ENCODE measurements at places on chromosomes 11 and 22. TPM values are rescaled to one million over a fixed set of nuclear protein-coding genes. Genes with fewer than 3 reads are reported as not detected.

GRCh38 chr22:30386608-30386959, 627 bp downstream of the RNF215 start:
- DNase-seq: no peak

DNA sequence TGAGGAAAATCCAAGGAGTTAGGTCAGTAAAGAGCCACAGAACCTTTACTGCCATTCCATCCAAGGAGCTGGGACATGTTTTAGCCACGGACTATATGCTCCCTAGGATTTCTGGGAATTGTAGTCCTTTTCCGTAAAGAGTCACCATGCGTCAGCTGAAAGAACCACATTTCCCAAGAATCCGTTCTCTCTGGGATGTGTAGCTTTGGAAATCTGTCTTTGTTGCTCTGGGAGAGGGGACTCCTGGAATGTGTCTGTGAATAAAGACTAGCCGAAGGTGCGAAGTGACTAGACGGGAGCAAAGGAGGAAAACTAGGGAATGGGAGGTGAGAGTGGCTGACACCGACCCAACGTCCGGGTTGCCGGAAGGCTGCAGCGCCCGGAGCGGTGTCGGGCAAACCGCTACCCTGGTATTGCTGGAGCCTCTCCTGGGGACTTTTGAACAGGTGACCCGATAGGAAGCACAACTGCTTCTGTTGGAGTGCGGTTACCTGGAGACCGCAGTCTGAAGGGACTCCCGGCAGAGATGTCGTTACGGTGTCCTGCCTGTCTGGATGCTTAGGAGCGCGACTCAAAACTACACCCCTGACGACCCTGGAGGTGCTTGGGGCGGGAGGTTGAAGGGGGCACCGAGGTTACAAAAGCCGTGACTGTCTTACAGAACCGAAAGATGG, at the start of gene IFTAP:
TSS of gene IFTAP (plus strand) at position 187 of the 674 bp plus-strand sequence. CDS start 15,602 bp downstream, outside the sequence.
- DNase-seq: peak; percentile 71

DNA sequence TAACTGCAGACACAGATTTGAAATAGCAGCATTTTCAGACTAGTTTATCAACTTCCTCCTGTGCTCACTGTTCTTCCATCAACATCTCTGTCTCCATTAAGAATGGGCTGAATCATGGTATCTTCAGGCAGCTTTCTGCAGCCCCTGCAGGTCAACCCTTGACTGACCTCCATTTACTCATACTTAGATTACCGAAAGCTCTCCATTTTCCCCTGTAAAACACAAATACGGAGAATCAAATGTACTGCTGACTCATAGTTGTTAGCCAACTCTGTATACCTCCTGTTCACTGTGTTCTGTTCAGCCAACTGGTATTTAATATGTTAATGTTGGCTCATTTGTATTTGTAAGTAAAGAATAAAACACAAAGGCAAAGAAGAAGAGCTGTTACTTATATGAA, 364.0 kb downstream of the CASP12 start:
- DNase-seq: peak; percentile 6

GRCh38 chr11:46291441-46292150, 14.1 kb downstream of the CREB3L1 start:
- DNase-seq: peak; percentile 68

GRCh38 chr11:102318469-102318868, 1.2 kb downstream of the BIRC3 start:
- DNase-seq: no peak

- DNase-seq: peak; percentile 81
Measured at GRCh38 chr11:64571410-64572091, 19.5 kb upstream of the SLC22A12 start.

- no peak for DNase-seq
Measured at GRCh38 chr11:17406818-17407149, 18.3 kb upstream of the KCNJ11 start.

The NNMT gene
- not detected for total RNA-seq

GRCh38 chr11:125069796-125070195, 6.7 kb downstream of the SLC37A2 start:
- no peak for DNase-seq

DNA sequence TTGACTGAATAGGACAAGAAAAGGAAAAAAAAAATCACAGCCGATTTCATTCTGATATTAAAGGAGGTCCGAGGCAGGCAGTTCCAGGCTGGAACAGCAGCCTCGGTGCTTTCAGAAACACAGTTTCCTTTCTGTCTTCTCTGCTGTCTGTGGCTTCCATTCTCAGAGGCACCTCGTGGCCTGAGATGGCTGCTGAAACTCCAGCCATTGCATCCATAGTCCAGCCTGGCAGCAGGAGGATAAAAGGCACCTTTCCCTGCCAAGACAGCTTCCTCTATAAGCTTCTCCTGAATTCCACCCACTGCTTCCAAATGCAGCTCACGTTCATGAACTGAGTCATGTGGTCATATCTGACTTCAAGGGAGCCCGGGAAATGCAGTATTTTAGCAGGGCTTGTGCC, 390.5 kb downstream of the TBC1D22A start:
- DNase-seq: no peak

The PRSS23 gene
- total RNA-seq: 2.7 TPM

The TSKU gene
- total RNA-seq: 53.3 TPM

DNA sequence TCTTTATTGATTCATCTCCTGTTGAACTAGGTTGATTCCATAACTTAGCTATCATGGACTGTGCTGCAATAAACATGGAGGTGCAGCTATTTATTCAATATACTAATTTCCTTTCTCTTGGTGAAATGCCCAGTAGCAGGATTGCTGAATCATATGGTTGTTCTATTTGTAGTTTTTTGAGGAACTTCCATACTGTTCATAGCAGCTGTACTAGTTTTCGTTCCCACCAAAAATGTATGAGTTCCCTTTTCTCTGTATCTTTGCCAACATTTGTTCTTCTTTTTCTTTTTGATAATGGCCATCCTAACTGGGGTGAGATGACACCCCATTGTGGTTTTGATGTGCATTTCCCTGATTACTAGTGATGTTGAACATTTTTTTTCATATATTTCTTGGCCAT, 87.2 kb upstream of the NAV2 start:
- no peak for DNase-seq

The DEUP1 gene
- total RNA-seq: not detected

- DNase-seq: no peak
Measured at GRCh38 chr11:5368502-5369043, 15.0 kb upstream of the OR51M1 start.

- DNase-seq: peak; percentile 99
Measured at GRCh38 chr11:68127714-68128681, 6.8 kb upstream of the CHKA start.

The RBM7 gene
- 30.0 TPM for total RNA-seq

The MS4A6A gene
- total RNA-seq: not detected

The SCN3B gene
- 0.14 TPM for total RNA-seq

DNA sequence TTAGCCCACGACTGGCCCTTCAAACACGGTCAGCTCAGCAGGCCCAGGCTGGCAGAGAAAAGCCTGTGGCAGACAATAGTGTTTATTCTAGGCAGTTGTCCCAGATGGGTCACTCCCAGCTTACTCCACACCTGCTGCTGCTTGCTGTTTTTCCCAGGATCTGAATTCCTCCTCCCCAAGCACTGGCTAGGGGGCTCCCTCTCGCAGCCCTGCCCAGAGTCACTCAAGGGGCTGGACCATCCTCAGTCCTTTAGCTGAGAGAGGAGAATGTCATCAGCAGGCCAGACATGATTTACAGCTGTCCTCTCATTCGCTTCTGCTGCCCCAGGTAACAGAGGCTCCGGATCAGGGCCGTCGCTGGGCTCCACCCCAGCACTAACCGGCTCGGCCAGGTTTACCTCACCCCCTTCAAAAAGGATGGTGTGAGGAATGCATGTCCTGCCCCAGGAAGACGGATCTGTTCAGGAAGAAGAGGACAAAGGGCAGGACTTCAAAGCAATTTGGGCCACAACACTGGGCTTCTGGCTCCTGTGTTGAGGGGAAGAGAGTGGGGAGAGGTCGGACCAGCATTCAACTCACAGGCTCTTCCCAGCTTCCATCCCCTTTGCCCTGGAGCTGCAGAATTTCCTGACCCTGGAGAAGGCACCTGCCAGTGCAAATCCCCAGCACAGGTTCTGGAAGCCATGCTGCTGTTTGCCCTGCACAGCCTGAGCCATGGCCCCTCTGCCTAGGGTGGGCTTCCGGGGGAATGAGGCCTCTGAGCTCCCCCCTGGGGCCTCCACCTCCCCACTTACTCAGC, 59.7 kb upstream of the BARX2 start:
- peak; percentile 52 for DNase-seq

The OR51I1 gene
- total RNA-seq: not detected

DNA sequence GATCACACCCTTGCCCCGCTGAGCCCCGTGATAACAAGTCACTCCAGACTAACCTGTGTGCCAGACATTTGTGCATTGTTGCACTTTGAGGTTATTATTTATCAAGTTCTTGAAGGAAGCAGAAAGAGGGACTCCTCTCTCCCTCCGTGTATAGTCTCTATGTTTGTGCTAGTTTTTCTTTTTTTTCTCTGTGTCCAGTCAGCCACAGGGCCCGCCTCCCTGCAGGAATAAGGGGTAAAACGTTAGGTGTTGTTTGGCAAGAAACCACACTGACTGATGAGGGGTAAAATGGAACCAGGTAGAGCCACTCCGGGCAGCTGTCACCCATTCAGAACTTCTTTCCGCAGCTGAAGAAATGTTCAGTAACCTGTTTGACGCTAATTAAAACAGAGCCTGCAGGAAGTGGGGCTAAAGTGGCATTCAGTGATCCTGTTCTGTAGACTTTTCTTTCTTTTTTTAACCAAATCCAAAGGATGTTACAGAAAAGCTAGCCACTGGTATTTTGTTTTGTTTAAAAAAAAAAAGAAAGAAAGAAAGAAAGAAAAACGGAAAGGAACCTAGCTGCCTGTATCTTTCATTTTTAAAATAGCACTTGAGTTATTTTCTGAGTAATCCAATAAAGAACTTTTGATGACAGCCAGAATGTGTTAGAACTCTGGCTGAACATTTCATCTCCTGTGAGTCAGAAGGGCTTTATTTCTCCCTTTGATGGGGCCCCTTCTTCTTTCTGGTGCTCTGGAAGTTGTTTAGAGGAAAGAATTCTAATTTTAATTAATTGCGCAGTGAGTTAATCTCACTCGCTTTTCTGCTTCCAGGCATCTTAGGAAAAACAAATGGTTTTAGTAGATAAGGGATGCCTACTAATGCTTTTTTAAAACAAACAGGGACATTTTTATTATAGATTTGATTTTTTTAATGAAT, 58.2 kb downstream of the COMMD9 start:
- DNase-seq: no peak

- DNase-seq: no peak
Measured at GRCh38 chr11:83695046-83695445, 408.9 kb upstream of the CCDC90B start.

DNA sequence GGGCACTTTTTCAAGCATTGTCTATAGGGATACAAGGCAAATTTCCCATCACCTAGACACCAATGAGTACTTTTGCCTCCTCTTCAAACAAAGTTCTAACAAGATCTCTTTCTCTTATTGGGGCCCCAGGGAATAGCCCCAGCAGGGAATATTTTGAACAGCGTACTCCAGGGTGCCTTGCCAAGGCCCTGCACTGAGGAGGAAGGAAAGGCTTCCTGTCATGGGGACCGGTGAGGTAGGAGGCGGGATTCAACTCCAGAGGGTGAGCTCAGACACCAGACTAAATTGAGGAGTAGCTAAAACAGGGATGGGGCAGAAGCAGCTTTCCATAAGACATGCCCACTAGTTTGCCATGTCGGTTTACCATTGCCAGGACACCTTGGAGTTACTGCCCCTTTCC, 28.0 kb upstream of the OR56B4 start:
- no peak for DNase-seq

DNA sequence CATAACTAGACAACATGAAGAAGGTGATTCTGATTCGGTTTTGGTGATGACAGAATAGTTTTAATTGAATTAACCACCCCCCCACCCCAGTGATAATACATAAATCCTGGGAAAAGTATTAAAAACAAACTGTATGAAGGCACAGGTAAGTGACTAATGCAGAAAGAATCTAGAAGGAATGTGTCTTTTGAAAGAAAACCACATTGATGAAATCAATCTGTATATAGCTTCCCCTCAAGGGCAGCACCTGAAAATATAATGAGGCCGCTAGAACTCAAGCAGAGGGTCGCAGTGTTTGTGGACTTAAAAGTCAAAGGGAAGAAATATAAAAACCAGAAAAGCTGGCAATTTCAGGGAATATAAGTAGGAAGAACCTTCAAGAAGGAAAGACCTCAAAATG, 580.5 kb upstream of the CHORDC1 start:
- no peak for DNase-seq

DNA sequence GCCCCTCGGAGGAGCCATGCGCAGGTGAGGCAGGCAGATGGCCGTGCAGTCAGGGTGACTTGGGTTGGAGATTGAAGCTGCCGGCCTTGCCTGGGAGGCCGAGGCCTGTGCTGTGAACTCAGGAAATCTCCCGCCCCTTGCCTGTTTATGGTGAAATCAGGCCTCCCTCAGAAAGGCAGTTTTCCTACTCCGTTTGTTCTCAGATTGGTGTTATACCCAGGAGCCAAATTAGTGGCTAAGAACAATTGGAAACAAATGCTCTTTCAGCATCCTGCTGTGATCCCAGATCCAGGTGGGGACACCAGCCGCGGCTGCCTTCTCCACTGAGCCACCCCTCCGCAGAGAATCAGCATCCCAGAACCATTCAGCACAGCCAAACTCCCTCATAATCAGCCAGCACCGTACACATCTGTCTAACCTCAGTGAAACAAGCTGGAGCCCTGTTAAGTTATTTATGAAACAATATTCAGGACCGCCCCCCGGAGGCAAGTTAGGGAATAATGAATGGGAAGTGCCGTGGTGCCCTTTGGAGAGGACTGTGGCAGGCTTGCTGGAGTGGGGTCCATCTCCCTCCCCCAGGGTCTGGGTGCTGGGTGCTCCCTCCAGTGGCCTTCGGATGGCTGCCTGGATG, 60.0 kb downstream of the PKNOX2 start:
- peak; percentile 75 for DNase-seq

Data from H7 (cell line).